MCF 10A (cell line): ENCODE measurements at places on chromosomes 7 and 10. TPM values are rescaled to one million over a fixed set of nuclear protein-coding genes. Genes with fewer than 3 reads are reported as not detected.
A peak's percentile ranks its signal among the peaks of the same experiment; 100 is the strongest.

DNA sequence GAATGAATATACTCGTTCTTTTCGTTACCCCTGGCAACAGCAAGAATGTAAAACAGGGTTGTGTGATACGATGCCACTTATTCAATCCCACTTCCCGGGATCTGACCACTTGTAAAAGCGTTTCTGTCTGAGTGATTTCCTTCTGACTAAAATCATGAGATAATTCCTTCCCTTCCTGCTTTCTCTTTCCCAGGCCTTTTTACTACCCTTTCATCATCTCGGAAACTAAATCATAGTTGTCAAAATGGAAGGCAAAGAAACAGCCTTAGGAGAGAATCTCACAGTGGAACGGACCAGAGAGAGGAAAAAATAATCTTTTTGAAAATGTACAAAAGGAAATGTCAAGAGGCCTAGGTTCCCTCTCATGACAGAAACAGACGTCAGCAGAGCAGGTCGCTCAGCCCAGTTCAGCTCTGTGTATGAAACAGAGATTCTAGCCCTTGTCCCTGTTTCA, 29.8 kb downstream of the DIP2C start:
- DNase-seq = no peak

- no peak for DNase-seq
These were observed 86.5 kb upstream of the KLF6 start for GRCh38 chr10:3871424-3871996.

GRCh38 chr10:35307297-35307696, 29.0 kb upstream of the CCNY start:
- DNase-seq = peak; percentile 78

DNA sequence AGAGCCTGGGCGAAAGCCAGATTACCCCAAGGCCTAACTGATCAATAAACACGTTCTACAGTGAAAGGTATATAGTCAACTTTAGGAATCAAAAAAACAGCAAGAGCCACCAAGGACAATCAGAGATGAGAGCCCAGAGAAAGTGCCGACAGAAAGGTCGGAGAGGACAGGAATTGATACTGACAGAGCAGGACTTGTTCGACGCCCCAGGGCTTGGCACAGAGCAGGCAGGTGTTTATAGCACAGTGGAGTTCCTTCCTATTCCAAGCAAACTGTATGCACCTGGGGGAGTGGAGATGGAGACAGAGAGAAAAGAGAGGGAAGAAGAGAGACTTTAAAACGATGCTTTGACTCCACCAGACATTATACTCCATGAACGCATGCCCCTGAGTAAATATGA, 39.5 kb downstream of the PPP1R3C start:
- no peak for DNase-seq

Gene SLC26A5
- total RNA-seq = not detected in 2 replicates

Gene TMEM130
- not detected in 2 replicates for total RNA-seq
